ENCODE measurements at places on chromosomes 11 and 22. TPM values are rescaled to one million over a fixed set of nuclear protein-coding genes. Genes with fewer than 3 reads are reported as not detected.

The JHY gene
- total RNA-seq = 3.4 TPM

The KRTAP5-10 gene
- not detected for total RNA-seq

The MACROD1 gene
- 9.3 TPM for total RNA-seq

The SLC43A3 gene
- 46.4 TPM for total RNA-seq

The CADM1 gene
- 12.7 TPM for total RNA-seq

The PLAAT5 gene
- total RNA-seq = 0.40 TPM

The HNRNPUL2 gene
- 18.4 TPM for total RNA-seq

The OR2D2 gene
- 0.40 TPM for total RNA-seq

The SMTNL1 gene
- not detected for total RNA-seq

The RAB39A gene
- total RNA-seq = 0.10 TPM

The BCO2 gene
- 0.75 TPM for total RNA-seq

The GPHA2 gene
- total RNA-seq = not detected

The CRYAB gene
- 63.0 TPM for total RNA-seq

The FOLR1 gene
- 108 TPM for total RNA-seq

The ZC3H12C gene
- 25.9 TPM for total RNA-seq

The SLC22A8 gene
- not detected for total RNA-seq

The CRYBB2 gene
- total RNA-seq = not detected

All from renal cortical epithelial cell (primary cell).